Activated CD4-positive, alpha-beta T cell treated with anti-CD3 and anti-CD28 coated beads, Interleukin-2, amount 10 ng/mL, durations not matched to agents 7 days and 5 days (primary cell): ENCODE measurements at places on chromosomes 7 and 10.

GRCh38 chr10:5094265-5095205 is at the start of gene AKR1C3:
Gene AKR1C3, plus strand, starts transcription at chr10:5094414. Its CDS starts 31 bp downstream, at chr10:5094445.
- DNase-seq, result no peak

GRCh38 chr10:95475827-95476468 is 85.2 kb downstream of the SORBS1 start:
- no peak for DNase-seq

DNA sequence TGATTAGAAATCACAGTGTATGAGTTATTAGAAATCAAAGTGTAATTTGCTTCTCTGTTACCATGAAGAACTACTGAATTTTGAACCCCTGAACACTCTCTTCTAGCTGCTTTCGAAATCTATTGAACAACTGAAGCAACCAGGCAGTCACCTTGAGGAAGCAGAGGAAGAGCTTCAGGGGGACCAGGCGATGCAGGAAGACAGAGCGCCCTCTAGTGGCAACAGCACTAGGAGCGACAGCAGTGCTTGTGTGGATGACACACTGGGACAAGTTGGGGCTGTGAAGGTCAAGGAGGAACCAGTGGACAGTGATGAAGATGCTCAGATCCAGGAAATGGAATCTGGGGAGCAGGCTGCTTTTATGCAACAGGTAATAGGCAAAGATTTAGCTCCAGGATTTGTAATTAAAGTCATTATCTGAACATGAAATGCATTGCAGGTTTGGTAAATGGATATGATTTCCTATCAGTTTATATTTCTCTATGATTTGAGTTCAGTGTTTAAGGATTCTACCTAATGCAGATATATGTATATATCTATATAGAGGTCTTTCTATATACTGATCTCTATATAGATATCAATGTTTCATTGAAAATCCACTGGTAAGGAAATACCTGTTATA is 170.7 kb downstream of the HDAC9 start:
- DNase-seq, result peak; percentile 71

DNA sequence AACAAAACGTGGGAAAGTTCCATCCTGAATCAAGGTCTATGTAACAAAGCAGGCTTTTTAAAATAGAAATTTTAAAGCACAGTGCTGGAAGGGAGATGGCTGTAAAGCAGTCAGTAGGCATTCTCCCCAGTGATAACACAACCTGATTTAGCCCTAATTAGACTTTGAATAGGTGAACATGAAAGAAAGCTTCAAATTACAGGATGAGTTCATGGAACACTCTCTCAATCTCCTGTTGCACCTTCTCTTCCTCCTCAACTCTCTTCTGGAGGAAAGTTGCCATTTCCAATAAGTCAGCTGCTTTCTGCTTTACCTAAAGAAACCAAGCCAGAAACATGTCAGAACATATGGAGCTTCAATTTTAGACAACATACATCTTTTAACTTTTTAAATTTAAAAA is 20.1 kb downstream of the SFR1 start:
- no peak for DNase-seq

DNA sequence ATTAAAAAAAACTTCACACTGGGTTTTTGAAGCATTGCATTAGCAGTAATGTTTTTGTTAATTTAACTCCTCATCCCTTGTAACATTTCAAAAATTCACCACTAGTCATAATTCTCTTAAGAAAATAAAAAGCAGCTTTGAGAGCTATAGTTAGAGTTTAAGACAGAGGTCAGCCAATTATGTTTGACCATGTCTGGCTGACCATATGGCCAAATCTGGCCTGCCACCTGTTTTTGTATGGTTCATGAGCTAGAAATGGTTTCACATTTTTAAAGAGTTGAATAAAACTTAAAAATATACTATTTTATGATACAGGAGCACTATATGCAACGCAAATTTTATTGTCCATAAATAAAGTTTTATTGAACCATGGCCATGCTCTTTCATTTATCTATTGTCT is 73.0 kb upstream of the LRRTM3 start:
- DNase-seq, result no peak

GRCh38 chr10:93598157-93598556 is 2.9 kb downstream of the RBP4 start:
- DNase-seq, result no peak

- no peak for DNase-seq
Measured at GRCh38 chr10:11118686-11119085, 101.0 kb downstream of the CELF2 start.

GRCh38 chr10:121911421-121911697 is 16.5 kb downstream of the ATE1 start:
- no peak for DNase-seq

DNA sequence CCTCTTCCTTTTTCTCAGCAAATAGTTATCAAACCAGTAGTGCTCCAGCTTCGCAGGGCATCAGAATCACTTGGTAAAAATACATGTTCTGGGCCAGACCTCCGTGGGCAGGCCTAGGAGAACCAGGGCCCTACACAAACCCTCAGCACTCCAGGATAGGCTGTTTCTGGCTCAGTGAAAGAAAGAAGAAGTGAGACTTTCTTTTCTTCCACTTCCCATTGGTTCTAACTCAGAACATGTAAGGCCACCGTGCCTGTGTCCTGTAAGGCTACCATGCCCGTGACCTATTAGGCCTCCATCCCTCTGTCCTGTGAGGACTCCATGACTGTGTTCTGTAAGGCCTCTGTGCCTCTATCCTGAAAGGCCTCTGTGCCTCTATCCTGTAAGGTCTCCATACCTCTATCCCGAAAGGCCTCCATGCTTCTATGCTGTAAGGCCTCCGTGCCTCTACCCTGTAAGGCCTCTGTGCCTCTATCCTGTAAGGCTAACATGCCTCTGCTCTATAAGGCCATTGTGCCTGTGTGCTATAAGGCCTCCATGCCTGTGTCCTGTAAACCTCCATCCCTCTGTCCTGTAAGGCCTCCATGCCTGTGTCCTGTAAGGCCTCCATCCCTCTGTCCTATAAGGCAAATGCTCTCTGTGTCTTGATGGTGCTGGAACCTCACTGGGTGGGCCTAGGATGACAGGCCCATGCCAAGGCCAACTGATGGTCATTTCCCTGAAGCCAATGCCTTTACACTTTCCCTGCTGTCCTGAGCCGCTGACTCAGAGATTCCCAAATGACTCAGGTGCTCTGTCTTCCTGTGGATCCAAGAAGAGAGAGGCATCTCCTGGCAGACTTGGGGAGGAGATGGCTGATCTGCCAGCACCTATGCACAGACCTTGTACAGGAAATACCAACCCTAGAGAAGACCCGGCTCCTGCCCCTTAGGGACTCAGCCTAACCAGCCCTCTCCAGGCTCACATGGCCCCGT is 96.6 kb upstream of the CACUL1 start:
- no peak for DNase-seq

- DNase-seq, result no peak
Measured at GRCh38 chr7:106101726-106102125, 10.4 kb downstream of the SYPL1 start.

DNA sequence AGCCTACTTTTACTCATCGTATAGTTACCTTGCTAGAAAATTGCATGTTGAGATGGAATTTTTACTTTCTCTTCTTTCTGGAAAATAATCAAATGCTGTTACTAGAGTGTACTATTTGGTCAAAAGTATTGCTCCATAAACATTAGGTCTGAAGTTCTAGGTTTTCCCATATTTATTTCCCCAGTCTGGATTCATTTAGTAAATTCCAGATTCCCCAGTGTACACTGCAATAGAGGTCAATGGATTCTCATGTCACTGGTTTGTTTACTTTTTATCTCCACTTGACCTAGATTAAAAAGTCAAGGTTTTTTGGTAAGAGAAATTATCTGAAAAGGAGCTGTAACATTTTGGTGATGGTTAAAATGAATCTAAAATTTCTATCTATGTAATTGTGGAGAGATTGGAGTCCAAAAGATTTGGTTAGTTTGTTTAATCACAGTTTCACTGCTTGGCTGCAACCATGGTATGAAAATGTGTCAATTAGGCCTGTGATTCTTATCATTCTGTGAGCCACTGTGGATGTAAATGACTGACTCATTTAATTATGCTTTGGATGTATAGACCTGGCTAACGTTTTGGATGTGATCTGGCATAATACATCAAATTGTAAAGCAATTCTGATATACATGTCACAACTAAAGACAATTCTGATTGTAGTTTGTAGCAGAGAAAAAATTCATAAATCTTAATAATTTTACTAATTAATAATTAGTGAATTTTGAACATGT is 32.7 kb upstream of the STEAP4 start:
- DNase-seq, result no peak

DNA sequence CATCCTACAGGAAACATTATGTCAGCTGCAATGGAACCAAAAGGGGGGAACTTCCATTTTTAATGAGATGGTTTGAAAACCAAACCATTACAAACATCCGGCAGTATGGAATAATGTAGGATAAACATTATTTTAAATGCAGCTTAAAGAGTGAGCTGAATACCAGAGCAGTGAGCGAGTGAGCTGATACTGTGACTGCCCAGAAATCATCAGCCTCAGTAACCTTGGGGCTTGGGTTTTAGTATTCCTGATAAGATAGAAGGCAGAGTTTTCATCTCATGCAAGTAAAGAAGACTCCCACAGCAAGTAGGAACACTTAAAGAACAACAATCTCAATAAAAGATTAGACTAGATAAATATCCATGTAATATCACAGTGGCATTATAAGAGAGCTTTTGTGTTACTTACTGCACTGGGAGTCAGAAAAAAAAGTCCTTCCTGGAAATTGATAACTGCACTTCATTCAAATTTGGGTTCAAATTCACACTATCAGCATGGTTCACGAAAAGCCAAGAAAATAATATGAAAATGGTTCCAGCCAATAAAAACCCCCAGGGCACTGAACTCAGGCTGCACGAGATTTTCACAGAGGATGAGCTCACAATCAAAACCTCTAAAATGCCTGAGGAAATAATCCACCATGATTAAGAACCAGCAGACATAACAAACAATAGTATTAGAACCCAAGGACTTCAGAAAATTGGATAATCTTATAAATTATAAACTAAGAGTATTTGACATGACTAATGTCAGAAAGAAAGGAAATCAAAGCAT is 115.7 kb downstream of the MTPAP start:
- no peak for DNase-seq
